ENCODE measurements at places on chromosomes 7 and 10. TPM values are rescaled to one million over a fixed set of nuclear protein-coding genes. Genes with fewer than 3 reads are reported as not detected.

DNA sequence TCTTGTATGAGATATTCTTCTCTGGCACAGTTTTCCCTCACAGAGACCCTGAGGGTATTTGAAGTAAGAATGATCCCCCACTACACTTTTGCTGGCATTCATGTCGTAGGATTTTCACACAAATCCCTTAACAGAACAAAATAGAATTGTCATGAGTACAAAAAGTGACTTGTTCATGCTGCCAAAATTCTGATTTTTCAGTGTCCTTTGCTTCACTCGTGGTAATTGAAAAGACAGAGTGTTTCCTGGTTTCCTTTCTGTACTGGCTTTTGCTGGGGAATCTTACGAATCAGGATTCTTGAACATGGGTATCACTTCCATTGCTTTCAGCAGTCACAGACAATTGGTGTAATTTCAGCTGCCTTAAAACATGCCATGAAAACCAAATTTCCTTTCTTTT is 756.3 kb downstream of the REEP3 start:
- DNase-seq, result no peak

DNA sequence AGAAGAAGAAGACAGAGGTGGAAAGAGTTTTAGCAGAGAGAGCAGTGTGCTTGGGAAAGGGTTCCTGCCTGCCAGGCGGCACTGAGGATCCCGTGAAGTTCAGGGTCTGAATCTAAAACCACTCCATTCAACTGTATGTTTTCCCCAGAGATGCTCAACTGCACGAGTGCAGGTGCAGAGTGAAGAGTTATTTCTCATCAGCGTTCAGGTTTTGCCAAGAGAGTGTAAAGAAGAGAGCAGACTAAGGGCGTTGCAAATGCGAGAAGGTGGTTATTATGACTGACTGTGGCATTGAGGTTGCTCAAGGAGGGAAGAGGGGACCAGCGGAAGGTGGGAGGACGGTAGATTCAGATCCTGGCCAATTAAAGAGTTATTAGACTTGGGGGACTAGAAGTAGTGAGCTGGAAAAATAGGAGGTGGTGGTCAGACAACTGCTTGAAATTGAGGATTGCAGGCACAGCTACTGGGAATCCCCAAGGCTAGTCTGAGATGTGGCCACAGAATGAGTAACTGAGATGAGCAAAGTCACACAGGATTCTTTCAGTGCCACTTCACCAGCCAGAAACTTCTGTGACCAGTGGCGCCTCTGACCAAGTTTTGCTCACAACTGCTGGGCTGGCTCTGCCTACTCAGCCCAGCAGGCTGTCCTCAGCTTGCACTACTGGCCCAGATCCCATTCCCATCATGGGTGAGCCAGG is 29.1 kb downstream of the STRA8 start:
- no peak for DNase-seq

GRCh38 chr7:50629238-50629901 is 64.2 kb upstream of the DDC start:
- DNase-seq, result no peak

DNA sequence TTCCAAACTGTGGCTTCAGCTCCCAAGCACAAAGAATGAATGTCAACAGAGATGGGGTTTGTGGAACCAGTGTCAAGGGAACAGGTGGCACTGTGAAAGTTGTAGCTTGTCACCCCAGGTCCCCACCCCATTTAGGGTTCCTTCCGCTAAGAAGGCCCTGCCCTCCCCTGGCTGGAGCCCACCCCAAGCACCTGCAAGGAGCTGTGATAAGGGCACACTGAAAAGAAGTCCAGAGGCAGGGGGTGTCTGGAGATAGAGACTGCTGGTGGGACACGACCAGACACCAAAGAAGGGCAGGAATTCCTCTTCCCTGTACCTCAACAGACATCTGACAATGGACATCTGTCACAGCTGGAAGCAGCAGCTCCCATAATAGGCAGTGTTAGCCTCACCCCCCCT is 4.5 kb downstream of the GRID1 start:
- DNase-seq, result no peak

GRCh38 chr10:122746408-122746807 is 46.8 kb upstream of the C10orf120 start:
- DNase-seq, result no peak

Gene CFAP69
- polyA plus RNA-seq, result 2.4 TPM

DNA sequence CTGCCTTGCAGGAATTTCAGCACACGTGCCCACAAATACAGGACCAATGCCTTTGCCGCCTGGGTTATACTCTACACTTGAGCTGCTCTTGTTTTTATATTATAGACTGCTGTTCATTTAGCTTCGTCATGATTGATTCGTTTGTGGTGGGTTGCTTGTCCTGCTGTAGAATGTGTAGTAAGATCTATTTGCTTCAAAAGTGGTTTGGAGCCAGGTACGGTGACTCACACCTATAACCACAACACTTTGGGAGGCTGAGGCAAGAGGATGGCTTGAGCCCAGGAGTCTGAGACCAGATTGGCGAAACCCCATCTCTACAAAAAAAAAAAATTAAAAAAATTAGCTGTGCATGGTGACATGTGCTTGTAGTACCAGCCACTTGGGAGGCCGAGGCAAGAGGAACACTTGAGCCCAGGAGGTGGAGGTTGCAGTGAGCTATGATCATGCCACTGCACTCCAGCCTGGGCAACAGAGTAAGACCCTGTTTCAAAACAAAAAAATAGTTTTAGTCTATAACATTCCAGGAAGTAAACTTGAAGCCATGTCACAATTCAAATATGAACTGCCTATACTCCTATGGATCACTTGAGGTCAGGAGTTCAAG is 9.0 kb upstream of the RHBDD2 start:
- no peak for DNase-seq

Gene DNAH11
- polyA plus RNA-seq, result 0.14 TPM

- DNase-seq, result no peak
Observed at GRCh38 chr10:88227342-88228018, 355.6 kb downstream of the RNLS start.
